ENCODE measurements at places on chromosomes 7 and 10.
A peak's percentile ranks its signal among the peaks of the same experiment; 100 is the strongest.

- DNase-seq, result no peak
Measured at GRCh38 chr10:89245802-89246201, 5.8 kb downstream of the LIPA start.

- no peak for DNase-seq
Measured at GRCh38 chr10:79463578-79464496, 18.4 kb upstream of the ZCCHC24 start.

DNA sequence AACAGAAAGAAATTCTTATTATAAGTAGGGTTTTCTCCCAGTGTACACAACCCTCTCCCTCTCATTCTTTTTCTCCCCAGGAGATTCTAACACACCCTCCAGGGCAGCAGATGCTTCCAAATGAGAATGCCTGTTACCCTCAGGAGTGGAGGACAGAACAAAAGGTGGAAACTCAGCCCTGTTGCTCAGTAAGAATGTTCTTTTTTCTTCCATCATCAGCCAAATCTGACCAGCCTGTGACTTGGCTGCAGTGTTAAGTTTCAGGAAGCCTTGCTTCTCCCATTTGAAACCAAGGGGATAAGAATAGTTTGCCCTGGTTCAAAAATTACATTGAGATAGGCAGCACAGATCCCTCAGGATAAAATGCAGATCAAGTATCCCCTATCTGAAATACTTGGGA lies 77.5 kb upstream of the EEPD1 start:
- DNase-seq, result no peak

DNA sequence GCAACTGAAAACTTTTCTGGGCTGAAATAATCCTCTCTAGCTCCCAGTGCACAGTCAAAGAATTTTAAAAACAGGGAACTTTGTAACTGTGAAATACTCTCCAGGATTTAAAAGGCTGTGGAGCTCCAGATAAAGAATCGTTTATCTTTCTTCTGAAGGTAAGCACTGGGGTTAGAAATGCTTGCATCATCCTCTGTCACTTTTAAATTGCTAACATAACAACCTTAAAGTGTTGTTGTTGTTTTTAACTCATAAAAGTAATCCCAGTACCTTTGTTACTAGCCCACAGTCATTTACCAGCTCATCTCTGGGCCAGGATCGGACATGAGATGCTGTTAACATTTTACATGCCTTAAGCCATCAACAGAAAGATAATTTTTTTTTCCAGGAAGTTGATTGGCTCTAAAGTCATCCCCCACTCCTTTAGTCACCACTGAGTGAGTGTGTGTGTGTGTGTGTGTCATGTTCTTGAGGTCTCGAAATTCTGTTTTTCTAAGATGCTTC lies at the start of gene SLC39A12:
SLC39A12 (plus strand) TSS at position 51 of the 504 bp plus-strand sequence. CDS start 1,359 bp downstream, outside the sequence.
- DNase-seq, result no peak

DNA sequence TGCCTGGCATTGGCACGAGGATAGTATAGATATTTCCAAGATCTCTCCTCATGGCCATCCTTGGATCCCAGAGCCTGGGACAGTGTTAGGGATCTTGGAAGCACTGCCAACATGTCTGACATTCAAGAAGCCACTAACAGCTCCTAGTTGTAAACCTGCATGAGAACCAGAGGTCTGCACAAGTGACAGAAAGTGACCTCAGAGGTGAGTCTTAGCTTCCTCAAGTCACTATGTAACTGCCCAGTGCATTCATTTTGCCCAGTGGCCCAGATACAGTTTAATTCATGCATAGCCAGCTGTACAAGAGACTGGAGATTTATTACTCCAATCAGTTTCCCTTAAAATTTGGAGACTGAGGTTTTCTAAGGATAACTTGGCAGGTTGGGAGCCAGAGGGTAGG lies 16.7 kb downstream of the SUGCT start:
- DNase-seq, result no peak

GRCh38 chr10:43267811-43268210 lies 946 bp upstream of the RASGEF1A start:
- no peak for DNase-seq

GRCh38 chr10:58473976-58474375 lies 38.7 kb upstream of the BICC1 start:
- no peak for DNase-seq

GRCh38 chr10:104308439-104308903 lies 29.8 kb downstream of the ITPRIP start:
- DNase-seq, result no peak

DNA sequence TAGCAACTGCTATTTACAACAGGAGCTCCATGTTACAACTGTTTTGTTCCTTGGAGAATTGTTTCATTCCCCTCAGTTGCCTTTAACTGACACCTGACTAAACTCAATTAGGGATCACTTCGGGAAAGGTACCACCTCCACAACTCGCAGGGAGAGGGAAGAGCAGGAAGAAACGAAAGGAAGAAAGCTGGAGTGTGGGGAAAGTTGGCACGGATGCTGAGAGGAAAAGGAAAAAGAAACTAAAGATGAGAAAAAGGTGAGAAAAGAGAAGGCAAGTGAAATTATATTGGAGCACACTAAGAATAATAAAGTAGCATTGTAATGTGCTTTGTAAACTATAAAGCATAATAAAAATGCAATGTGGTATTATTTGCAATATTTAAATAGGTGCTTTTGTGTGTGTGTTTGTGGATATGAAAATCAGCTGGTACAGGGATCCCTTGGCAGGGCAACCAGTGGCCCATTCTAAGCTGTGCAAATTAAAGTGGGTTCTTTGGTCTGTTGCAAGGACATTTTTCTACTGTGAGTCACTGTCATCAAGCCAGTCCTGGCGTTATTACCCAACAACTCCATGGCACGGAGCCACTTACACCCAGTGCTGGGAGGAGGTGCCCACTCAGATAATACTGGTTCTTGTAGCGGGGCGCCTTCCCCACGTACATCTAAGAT lies 45.9 kb downstream of the HIPK2 start:
- peak; percentile 89 for DNase-seq

DNA sequence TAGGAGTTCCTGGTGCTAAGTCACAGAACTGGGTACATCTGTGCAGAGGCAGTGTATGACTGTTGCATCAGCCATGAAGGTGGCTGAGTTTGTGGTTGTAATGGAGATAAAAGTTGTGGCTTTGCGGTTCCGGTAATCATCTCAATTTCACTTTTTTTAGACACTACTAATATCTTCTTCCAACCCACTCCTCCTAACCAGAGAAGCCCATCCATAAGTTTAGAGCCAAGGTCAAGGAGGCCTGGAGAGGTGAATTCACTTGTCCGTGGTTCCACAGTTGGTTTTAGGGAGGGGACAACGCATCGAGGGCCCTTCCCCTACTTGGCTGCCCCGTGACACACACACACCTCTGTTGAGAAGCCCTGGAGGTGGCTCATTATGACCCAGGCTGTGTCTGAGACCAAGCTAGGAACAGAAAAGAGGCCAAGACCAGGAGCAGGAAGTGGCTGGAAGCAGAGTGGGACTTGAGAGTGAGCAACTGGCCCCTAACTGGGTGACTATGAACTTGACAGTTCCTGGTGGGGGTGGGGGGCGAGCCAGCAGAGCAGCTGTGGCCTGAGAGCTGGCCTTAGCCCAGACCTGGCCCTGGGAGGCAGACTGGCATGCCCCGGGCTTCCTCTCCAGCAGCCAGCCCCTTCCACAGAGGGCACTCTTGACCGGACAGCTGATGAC lies 66.8 kb upstream of the COL13A1 start:
- DNase-seq, result no peak

DNA sequence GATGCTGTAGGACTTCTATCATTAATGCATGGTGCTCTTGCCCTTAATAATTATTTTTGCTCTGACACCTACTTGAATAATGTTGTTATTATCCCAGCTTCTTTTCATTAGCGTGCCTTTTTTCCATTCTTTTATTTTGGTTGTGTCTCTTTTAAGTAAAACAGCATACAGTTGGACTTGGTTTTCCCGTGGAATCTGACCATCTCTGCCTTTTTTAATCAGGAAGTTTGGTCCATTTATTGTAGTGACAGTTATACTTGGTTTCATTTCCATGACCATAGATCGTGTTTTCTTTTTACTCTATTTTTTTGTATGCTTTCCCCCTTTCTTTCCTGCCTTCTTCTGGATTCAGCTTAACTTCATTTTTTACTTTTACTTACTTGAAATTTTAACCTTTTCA lies 4.6 kb downstream of the PAPOLB start:
- no peak for DNase-seq

- no peak for DNase-seq
Measured at GRCh38 chr10:93173967-93174845, 100.5 kb downstream of the CYP26A1 start.

DNA sequence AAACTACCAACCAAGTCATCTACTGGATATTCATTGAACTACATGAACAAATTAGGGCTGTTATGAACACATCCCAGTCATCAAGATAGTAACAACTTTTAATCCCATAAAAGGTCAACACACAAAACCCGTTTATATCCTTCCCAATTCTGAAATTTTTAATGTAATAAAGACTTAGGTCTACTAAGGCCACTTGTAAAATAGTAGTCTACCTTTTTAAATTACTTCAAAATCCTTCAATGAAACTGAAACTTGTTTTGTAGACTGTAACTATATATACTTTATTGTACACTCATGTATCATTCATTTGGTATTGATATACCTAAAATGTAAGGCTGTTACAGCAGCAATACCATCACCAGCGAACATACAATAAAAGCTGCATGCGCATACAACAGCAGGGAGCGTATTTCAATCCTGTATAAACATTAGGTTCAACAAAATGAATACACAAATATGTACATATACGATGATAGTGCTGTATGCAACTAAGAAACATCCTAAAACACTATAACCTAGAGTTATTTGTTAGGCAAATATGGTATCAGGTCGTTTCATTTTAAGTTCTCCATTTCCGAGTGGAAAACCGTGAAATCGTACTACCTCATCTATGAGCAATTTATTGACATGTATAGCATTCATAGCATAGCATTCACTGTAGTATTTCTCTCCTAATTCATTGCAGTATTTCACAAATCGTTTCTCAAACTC lies 973 bp downstream of the ATAD1 start:
- no peak for DNase-seq

DNA sequence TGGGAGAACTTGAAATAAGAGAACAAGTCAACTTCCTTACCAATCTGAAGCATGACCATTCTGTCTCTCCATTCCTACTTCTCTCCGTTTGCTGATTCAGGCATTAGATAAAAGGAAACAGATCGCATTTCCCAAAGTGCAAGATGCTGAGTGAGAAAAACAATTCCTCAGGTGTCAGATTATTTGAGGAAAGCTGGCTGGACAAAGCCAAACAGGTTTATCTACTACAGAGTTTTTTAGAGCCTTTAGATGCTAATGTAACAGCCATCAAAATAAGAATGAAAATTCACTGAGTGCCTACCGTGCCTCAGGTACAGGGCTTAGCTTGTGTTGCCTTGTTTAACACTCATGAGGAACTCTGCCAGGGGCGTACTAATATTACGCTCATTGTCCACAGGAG lies 135.9 kb upstream of the MBL2 start:
- no peak for DNase-seq

DNA sequence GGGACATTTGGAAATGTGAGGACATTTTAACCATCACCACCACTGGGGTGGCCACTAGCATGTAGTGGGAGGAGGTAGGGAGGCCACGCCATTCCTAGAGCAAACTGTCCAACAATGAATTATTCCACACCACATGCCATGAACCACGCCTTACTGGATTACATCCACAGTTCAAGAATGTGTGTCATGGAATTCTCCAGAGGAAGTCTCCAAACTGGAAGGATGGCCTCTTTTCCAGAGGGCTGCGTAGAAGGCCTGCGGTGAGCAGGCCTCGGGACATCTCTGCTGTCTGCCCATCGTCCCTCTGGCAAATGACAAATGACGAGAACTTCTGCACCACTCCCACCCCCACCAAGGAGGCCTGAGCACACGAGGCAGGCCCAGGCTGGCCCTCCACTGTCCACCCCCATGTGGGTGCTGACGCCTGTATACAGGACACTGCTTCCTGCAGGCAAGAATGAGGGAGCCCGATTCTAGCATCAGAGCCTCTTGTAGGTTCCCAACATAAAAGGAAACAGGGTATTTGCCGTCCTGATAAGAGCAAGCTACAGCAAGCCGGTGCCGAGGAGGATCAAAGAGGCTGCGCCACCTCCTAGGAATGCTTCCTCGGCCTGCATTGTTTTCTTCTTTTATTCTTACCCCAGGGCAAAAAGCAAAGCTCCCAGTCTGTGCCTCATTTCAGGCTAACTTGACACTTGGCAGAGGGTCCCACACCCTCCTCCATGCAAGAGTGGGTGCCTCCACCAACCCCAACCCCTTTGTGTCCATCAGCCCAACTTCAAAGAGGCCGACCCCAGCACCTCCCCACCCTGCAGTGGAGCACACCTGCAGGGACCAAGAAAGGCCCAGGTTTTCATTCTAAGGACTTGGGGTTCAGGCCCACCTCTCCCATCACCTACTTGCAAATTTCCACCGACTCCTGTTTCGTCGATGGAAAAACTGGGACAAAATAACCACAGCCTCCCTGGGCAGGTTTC lies 23.9 kb downstream of the TNS3 start:
- no peak for DNase-seq

GRCh38 chr10:60376221-60377041 lies 13.2 kb downstream of the ANK3 start:
- DNase-seq, result no peak

DNA sequence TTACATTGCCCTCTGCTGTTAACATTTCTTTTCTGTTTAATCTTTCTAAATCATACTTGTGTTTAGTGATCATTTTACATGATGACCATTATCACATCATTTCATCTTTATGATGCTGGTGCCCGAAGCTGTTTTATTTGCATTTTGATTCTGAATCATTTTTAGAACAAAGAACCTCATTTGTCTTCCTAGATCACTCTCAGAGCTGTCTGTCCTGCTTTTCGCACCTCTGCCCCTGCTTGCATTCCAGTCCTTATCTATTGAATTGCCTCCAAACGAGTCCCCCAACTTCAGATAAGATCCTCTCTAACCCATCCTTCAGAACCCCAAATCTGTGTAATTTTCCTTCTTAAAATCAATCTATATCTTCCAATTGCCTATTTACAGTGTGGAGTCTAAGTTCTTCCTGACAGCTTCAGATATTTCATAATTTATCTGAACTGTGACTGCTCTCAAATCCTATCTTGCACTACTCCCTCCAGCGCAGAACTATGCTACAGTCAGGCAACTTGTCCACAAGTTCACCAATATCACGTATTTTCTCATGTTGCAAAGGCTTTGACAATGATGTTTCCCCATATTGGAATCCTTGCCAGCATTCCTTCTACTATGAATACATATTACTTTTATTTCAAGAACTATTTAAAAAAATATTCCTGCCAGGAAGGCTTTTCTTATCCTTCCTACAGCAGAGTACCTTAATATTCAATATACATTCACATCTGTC lies 346.5 kb upstream of the CACNA2D1 start:
- DNase-seq, result no peak

GRCh38 chr10:29379208-29379607 lies 90.3 kb downstream of the LYZL1 start:
- DNase-seq, result no peak

DNA sequence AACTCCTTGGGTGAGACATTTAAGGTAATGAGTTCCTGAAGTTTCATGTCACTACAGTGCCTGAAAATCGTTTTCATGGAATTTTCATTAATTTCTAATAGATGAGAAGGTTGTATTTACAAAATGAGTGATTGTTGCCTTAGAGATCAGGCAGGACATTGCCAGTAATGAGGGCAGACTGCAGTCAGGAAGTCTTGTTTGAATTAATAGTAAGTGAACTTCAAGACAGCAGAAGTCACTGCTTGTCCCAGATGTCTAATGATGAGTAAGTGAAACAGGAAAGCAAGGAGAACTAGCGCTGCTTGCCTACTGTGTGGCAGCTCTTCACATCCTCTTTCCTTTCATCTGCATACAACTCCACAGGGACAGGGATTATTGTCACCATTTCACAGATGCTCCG lies 237.4 kb downstream of the BAMBI start:
- DNase-seq, result no peak

Measured in posterior cingulate gyrus (tissue), 11 donors.